ENCODE measurements at places on chromosomes 5 and 9.
A peak's percentile ranks its signal among the peaks of the same experiment; 100 is the strongest.

- no peaks in the 10 kb centered on the region for H3K27me3 ChIP-seq
- no peak for DNase-seq
- H3K36me3 ChIP-seq, result no peaks in the 10 kb centered on the region
- H3K4me3 ChIP-seq, result no peak overlapping the region
Measured at GRCh38 chr5:140219068-140219991, 44.3 kb downstream of the CYSTM1 start.

DNA sequence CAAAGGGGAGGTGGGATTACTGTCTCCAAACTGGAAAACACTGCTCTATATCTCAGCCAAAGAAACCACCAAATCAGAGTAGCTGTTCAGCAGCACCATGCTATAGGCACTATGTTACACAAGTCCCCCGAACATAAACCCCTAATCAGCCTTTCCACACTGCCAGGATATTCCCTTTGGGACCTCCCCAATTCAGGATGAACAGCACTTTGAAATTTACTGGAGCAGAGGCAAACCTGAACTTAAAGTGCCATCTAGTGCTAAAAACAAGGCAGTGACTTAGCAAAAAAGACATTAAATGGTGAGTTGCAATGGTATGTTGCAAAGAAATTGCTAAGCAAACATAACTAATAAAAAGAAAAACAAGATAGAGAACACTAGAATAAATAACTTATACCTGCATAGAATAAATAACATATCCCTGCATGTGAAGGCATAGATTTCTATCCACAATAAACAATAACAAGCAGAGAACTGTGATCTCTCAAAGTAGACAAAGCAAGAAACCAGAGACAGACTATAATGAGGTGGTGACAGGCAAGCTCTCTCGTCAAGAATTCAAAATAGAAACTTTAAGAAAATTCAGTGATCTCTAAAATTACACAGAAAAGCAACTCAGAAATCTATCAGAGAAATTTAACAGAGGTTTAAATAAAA, 584.4 kb upstream of the ACO1 start:
- H3K27ac ChIP-seq, result no peak overlapping the region
- DNase-seq, result no peak
- no peaks in the 10 kb centered on the region for H3K36me3 ChIP-seq
- H3K27me3 ChIP-seq, result no peaks in the 10 kb centered on the region
- H3K4me1 ChIP-seq, result no peaks in the 10 kb centered on the region

GRCh38 chr5:86684222-86684621, 66.5 kb downstream of the COX7C start:
- H3K27me3 ChIP-seq, result peaks cover 1% of the 10 kb centered on the region
- H3K4me1 ChIP-seq, result no peaks in the 10 kb centered on the region
- no peak for DNase-seq
- no peak overlapping the region for H3K4me3 ChIP-seq
- no peaks in the 10 kb centered on the region for H3K36me3 ChIP-seq

DNA sequence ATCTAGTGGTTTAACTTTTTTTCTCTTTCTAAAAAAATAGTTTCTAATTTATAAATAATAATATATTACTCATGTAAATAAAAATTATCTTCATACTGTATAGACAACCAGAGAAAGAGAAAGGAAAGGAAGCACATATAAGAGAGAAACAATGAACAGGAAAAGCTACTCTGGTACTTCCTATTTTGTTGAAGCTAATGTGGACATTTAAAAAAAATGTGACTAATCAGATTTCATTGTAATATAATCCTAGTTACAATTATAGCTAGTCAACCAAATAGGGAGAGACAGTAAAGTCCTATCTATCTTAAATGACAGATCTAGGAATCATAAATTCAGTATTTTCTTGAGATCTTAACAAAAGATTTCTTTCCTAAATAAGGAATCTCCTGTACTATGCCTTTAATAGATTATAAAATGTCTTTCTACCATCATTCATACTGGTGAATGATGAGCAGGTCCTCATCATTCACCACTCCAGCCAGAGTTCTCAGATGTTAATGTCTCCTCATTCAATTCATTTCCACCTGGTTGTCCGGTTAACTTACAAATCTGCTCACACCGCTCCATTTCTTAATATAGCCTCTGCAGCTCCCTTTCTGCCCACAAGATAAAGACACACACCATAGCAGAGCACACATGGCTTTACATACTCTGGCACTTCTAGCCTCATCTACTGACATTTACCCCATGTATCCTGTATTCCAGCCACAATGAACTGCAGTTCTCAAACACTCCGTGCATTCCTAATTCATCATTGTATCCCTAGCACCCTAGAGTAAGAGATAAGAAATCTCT, 30.9 kb downstream of the ZFR start:
- no peak for DNase-seq
- peaks cover 6% of the 10 kb centered on the region for H3K4me1 ChIP-seq
- peak overlapping the region; percentile 4 for H3K27ac ChIP-seq

- no peak overlapping the region for H3K27ac ChIP-seq
- H3K4me1 ChIP-seq, result no peaks in the 10 kb centered on the region
- no peak for DNase-seq
Measured at GRCh38 chr5:61416010-61416409, 84.0 kb downstream of the ZSWIM6 start.

- H3K27me3 ChIP-seq, result no peaks in the 10 kb centered on the region
- no peaks in the 10 kb centered on the region for H3K36me3 ChIP-seq
- no peak overlapping the region for H3K27ac ChIP-seq
- H3K4me3 ChIP-seq, result no peak overlapping the region
- H3K4me1 ChIP-seq, result no peaks in the 10 kb centered on the region
Measured at GRCh38 chr5:37889612-37890317, 49.9 kb upstream of the GDNF start.

GRCh38 chr5:116695681-116696080, 121.1 kb upstream of the SEMA6A start:
- H3K4me3 ChIP-seq, result no peak overlapping the region
- H3K4me1 ChIP-seq, result no peaks in the 10 kb centered on the region
- no peaks in the 10 kb centered on the region for H3K36me3 ChIP-seq
- no peak for DNase-seq
- H3K27ac ChIP-seq, result no peak overlapping the region
- no peaks in the 10 kb centered on the region for H3K27me3 ChIP-seq

DNA sequence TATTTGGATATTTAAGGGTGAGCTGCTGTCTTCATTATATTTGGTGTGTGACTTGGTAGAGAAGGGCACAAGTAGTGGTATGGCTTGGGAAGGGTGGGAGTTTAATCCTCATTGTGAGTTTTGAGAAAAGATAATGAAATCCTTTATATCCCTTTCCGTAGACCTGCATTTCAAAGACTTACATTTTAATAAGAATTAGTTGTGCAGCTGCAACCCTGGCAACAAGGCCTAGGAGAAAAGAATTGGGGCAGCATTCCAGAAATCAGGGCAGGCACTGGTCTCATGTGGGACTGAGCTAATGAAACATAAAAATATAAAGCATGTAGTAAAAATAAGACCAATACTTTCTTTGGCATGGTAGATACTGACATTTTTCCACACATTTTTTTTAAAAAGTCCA, 60.5 kb downstream of the CDC42SE2 start:
- no peaks in the 10 kb centered on the region for H3K27me3 ChIP-seq
- no peak overlapping the region for H3K4me3 ChIP-seq
- peaks cover 38% of the 10 kb centered on the region for H3K36me3 ChIP-seq
- no peak for DNase-seq
- peak overlapping the region; percentile 44 for H3K27ac ChIP-seq

GRCh38 chr9:88503081-88503844, 31.7 kb upstream of the NXNL2 start:
- no peak overlapping the region for H3K4me3 ChIP-seq
- no peak for DNase-seq
- H3K27me3 ChIP-seq, result no peaks in the 10 kb centered on the region
- H3K36me3 ChIP-seq, result no peaks in the 10 kb centered on the region

- H3K27ac ChIP-seq, result no peak overlapping the region
- H3K4me1 ChIP-seq, result peaks cover 8% of the 10 kb centered on the region
- H3K27me3 ChIP-seq, result peaks cover 10% of the 10 kb centered on the region
- H3K36me3 ChIP-seq, result no peaks in the 10 kb centered on the region
Measured at GRCh38 chr9:127198587-127198986, 66.0 kb upstream of the GARNL3 start.

Data from activated T-helper 1 cell treated with anti-CD3 and anti-CD28 coated beads, Interleukin-12 subunit alpha, Interleukin-12 subunit beta, Interleukin-2, Interleukin-4 antibody, amounts not matched to agents 30 ng/mL and 10 ng/mL and 1 ng/mL, durations not matched to agents 14 hours and 24 hours and 36 hours (primary cell).